ENCODE measurements at places on chromosomes 3 and 15.

GRCh38 chr3:175605851-175606250 is 746.7 kb downstream of the NAALADL2 start:
- no peak for DNase-seq

- DNase-seq: no peak
Observed at GRCh38 chr3:34852844-34853439, 786.4 kb upstream of the ARPP21 start.

GRCh38 chr15:51577636-51578304 is 44.8 kb downstream of the DMXL2 start:
- DNase-seq: no peak

- no peak for DNase-seq
Observed at GRCh38 chr3:30753766-30754165, 140.7 kb downstream of the GADL1 start.

GRCh38 chr3:170772175-170772574 is 97.8 kb downstream of the RPL22L1 start:
- DNase-seq: no peak
